SW480 (cell line): ENCODE measurements at places on chromosomes 13 and 19.

- DNase-seq = peak; percentile 31
Observed at GRCh38 chr19:15815306-15815705, at the start of gene OR10H1. Gene OR10H1 (minus strand): TSS chr19:15815664. CDS start chr19:15808037, 7,627 bp downstream.

DNA sequence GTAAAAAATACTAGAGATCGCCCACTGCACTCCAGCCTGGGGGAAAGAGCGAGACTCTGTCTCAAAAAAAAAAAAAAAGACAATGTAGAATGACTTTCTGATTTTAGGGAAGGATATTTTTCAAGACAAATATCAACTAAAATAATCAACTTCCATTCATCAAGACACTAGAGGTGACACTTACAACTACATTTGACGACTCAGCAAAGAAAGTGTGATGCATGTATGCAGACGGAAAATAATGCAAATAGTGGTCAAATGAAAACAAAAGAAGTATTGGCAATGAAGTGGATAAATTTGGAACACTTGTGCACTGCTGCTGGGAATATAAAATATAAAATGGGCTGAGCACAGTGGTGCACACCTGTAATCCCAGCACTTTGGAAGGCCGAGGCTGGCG is 12.2 kb downstream of the TMEM161A start:
- DNase-seq = no peak

DNA sequence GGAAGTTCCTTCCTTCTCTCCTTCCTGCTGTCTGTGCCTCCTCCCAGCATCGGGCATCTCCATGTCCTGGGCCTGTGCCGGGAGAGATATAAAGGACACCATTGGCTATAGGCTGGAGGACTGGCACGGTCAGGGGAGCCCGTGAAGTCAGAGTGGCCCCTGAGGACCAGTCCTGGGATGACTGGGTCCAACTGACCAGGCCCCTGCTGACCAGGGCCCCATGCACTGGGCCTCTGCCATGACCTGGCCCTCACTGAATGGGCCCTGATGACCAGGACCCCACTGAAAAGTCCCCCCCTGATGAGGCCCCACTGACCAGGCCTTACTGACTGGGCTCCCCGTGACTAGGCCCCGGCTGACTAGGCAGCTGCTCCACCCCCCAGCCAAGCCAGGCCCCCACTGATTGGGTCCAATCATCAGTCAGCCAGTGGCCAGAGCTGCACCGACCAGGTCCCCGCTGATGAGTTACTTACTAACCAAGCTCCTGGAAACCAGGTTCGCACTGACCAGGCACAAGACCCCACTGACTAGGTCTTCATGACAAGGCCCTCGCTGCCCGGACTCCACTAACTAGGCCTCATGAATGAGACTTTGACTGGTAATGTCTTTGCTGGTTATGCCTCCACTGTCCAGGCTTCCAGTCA is 20.0 kb upstream of the ZNF14 start:
- no peak for DNase-seq

DNA sequence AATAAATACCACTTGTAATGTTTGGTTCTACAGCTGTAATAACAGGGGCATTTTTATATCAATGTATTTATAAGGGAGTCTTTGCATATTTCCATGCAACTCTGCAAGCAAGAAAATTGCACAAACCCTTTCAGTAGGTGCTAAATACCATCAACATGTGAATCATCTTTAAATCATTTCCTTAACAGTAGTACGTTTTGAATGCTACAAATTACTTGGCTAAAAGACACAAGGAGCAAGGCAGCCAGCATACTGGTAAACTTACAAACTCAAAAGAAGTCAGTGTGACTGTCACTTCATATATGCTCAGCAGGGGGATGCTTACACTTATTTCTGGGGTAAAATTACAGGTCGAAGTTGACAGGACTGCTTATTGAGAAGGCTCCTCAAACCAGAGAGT is 402.4 kb downstream of the EFNB2 start:
- no peak for DNase-seq

- no peak for DNase-seq
Observed at GRCh38 chr13:42992764-42993122, 702 bp upstream of the EPSTI1 start.

- no peak for DNase-seq
Observed at GRCh38 chr13:85137516-85137915, 661.7 kb downstream of the SLITRK6 start.

DNA sequence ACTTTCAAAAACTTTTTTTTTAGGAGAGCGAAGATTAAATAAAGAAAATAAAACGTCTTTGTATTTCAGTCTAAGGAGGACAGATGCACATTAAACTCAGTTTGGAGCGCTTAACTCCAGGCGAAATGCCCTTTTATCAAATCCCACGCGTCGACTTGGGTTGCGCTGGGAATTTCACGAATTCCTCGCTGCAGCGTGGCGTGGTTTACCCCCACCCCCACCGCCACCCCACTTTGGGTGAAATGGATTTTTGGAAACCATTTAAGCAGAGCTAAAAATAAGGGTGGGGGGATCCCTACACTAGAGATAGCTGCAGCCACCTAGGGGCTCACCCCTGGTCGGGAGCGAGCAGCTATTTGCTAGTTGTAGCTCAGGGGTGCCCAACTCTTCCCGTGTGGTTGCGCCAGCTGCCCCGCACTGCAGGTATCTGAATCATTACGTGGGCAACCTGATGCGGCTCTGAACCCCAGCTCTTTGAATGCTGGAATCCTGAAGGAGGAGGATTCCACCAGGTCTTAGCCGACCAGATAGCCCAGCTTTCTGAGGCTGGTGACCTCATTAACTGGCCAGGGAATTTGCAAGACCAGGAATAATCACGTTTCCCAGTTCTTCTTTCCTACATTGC is 6.5 kb upstream of the TSHZ3 start:
- no peak for DNase-seq

DNA sequence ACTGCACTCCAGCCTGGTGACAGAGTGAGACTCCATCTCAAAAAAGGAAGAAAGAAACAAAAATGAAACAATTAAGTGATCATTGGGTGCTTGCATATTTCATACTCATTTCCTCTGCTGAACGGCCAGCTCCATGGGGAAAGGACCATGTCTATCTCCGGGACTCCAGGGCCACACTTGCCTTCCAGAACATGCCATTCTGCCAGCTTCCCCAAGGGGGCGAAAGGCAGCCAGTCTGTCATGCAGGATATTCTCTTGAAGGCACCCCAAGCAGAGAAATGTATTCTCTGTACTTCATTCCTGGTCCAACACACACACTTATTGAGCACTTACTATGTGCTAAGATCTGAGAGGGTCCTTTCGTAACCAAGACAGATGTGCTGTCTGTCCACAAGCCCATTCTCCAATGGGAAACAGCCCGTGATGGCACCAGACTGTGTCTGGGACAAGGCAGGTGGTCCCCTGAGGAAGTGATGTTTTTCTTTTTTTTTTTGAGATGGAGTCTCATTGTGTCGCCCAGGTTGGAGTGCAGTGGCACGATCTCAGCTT is 10.2 kb upstream of the CARM1 start:
- peak; percentile 34 for DNase-seq

DNA sequence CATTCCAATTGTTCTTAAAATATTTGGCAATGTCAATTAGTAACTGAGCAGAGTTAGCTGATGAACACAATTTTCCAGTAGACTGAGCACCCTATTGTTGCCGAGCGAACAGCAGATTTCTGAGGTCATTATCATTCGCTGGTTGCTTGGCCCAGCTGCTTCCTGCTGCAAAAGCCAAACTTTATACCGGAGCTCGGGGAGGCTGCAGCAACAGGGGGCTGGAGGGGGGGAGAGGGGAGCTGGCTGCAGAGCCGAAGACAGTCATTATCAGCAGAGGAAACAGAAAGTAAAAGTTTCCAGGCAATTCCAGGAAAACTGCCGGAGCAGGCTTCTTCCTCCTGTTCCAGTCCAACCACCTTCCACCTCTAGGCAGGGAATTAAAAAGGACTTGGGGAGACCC is 77.9 kb downstream of the ZNF536 start:
- DNase-seq = no peak

GRCh38 chr13:41966671-41967070 is 5.8 kb upstream of the VWA8 start:
- no peak for DNase-seq

GRCh38 chr13:26183416-26183815 is 38.7 kb downstream of the RNF6 start:
- no peak for DNase-seq

GRCh38 chr13:79973533-79973963 is 367.4 kb downstream of the SPRY2 start:
- DNase-seq = no peak

DNA sequence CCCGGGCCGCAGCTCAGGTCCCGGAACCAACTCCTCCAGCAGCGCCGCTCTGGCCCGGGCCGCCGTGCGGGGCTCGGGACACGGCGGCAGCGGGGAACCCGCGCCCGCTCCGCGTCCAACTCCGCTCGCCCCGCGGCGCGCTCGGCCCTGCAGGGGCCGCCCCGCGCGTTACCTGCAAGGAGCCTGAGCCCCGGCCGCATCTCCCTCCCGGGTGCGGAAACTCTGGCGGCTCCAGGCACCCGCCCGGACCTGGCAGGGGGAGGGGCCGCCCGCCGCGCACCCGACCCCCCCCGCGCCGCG is at the start of gene TMTC4:
TMTC4 (minus strand) TSS at position 224 of the 300 bp plus-strand sequence. CDS start 4,433 bp downstream, outside the sequence.
- DNase-seq = no peak

GRCh38 chr13:31440132-31440531 is 240.4 kb downstream of the B3GLCT start:
- no peak for DNase-seq

- DNase-seq = no peak
Observed at GRCh38 chr13:45695198-45695730, 6.9 kb upstream of the CBY2 start.

GRCh38 chr19:10896851-10897526 is 25.6 kb downstream of the CARM1 start:
- DNase-seq = no peak

DNA sequence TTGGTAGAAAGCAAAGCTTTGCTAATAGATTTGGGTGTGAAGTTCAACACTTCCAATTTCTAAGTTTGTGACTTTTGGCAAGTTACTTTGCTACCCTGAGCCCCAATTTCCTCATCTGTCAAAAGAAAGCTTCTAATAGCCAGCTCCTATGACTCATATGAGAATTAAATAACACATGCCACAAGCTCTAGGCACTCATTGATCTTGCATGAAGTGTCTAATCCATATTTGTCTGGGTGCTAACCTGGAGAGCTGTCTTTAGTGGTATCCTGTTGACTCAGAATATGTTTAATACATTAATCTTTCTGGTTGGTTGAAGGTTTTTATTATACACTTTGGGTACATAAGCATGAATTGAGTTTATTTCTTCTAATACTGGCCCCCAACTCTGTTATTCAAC is 188.8 kb downstream of the POSTN start:
- no peak for DNase-seq

- DNase-seq = no peak
Observed at GRCh38 chr13:80931766-80932165, 590.8 kb upstream of the SPRY2 start.

DNA sequence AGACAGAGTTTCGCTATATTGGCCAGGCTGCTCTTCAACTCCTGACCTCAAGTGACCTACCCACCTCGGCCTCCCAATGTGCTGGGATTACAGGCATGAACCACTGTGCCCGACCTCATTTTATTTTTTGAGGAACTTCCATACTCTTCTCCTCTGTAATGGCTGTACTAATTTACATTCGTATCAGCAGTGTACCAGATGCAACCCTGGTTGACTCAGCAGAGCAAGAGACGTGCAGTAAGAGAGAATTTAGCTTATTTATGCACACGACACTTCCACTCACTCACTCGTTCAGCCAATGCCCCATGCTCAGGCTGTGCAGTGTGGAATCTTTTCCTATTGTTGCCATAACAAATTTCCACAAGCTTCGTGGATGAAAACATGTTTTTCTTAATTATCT is 6.9 kb downstream of the KIR3DL3 start:
- DNase-seq = no peak

DNA sequence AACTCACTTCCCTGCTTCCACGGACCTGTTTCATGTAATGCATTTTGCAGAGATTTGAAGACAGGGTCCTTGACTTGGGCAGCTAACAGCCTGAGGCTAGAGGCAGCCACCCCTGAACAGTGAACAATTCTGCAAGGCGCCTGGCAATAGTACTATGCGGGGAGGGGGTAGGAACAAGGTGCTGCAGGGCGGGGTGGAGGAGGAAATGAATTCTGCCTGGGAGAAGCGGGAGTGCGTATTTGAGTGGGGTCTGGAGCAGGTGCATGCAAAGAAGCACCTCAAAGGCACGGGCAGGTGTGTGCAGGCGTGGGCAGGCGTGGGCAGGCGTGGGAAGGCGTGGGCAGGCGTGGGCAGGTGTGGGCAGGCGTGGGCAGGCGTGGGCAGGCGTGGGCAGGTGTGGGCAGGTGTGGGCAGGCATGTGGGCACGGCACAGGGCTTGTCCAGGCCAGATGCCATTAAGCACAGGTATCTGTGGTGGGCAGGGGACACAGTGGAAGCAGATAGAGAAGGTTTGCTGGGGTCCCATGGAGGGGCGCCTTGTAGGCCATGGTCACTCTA is 130.4 kb upstream of the GJB6 start:
- DNase-seq = no peak

DNA sequence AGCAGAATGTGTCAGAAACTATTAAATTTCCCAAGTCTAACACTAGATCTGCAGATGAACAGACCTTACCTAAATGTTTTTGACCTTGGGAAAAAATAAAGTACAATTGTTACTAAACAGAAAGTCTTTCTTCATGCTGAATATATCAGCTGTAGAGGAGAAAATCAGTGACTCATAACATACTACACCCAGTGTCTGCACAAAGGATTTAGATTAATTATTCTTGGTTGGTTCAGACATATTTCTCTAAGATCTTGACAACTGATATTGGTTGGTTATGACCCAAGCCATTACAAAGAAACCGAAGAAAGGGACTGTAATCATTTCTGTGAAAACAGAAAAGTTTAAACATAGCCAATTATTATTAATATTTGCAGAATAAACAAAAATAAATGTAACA is 225.1 kb downstream of the HS6ST3 start:
- DNase-seq = no peak

DNA sequence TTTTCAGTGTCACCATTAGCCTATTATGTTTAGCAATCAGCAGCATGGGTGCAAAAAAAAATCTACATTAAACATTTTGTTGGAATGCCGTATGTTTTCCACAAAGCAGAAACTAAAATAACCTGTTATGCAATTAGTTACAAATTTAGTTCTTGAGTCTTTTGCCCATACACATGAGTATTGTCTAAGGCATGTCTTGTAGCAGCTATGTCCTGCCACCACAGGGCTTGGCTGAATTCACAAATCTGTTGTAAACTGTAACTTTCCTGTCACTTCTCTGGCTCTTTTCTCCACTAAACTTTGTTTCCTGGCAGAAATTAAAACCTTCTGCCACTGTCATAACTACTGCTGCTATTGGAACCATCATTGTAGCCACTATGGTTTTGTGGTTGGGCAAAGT is 277.9 kb upstream of the SPRY2 start:
- no peak for DNase-seq

DNA sequence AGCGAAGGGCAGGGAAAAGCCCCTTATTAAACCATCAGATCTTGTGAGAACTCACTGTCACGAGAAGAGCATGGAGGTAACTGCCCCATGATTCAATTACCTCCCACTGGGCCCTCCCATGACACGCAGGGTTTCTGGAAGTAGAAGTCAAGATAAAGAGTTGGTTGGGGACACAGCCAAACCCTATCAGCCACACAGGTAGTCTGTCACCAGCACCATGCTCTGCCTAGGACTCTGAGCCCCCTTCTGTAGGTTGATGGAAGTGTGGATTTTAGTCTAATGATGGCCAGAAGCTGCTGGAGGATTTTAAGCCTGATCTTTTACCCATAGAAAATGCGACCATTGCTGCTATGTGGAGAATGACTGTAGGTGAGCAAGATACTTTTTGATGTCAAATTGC is 60.8 kb downstream of the ARHGEF7 start:
- no peak for DNase-seq
